EL (cell line): ENCODE measurements at places on chromosomes 13 and 19.

DNA sequence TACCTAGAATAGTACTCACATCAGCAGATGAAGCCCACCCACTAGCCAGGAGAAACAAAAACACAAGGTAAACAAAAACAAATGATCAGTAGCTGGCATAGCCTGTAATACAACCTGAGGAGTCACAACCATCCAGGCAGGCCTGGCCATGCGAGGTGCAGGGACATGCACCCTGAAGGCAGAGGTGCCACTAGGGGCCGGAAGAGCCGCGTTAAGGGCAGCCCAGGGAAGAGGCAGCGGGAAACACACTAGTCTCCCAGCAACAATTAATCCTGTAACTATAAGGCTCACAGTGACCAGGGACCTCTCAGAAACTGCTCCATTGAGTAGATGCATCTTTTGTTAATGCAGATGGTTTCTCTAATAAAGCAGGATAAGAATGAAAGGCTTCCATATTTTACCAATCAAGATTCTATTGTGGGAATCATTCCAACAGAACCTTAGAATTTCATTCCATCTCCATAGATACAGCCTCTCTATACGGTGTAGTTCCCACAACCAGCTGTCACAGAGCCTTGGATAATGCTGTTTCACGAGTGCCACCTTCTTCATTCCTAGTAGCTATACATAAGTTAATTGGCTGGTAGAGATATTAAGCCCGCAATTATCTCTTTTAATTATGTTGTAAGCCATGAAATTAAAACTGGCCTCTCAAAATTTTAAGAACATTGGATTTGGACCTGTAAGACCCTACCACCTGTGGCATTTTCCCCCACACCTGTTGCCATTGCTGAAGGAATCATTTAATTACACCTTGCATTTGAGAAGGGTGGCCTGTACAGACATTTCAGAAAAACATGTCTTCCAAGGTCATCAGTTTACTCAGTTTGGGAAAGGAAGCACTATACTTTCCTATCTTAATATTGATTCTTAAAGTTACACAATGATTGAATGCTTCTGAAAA, 28.7 kb downstream of the ANKRD10 start:
- DNase-seq, result no peak

GRCh38 chr13:113953561-113953960, 20.3 kb downstream of the C13orf46 start:
- no peak for DNase-seq

- DNase-seq, result no peak
Measured at GRCh38 chr13:60869941-60870613, 473.1 kb downstream of the TDRD3 start.

GRCh38 chr19:58355215-58355796, 2.0 kb upstream of the A1BG start:
- DNase-seq, result no peak

GRCh38 chr13:42022796-42023493, 25.5 kb upstream of the DGKH start:
- DNase-seq, result no peak

- no peak for DNase-seq
Measured at GRCh38 chr13:45604892-45605291, 10.6 kb downstream of the ERICH6B start.

DNA sequence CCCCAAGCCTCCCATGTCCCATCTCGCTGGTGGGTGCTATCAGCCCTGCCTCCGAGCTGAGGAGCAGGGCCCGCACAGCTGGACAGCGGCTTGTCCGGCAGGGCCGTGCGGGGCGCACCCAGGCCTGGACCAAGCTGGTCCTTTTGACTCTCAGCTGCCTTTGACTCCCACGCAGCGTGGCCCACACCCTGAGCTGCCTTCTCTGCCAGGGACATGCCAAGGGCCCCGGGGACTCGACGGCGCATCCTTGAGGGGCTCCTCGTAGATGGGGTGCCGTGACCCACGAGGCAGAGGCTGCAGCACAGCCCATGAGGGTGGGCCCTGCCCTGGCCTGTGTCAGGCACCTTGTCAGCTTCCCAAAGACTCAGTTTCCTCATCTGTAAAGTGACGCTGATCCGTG, 38.8 kb upstream of the F7 start:
- DNase-seq, result no peak

DNA sequence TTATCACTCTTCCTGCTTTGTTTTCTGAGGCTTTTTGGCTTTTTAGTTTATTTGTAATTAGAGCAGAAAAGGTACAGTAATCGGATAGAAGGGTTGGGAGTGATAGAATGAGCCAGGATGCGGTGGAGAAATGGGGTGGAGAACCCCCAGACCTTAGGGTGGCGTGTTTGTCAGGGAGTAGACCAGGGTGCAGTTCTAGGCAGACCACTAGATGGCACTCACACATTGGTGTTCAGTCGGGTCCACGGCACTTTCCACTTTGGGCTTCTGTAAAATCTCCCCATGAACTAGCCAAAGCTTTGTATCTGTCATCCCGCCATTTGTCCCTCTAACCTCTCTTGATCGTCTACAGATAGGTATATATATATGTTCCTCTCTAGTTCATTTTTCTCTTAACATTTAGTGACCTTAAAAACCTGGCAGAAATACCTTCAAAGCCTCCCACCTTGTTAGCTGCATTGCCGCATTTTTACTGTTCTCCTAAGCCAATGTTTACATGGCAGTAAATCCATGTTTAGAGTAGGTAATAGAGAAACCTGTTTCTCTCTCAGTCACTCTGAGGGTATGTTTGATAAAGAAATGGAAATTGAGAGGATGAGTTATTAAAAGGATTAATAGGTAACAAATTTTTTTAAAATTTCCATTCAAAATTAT, 154.9 kb downstream of the TM9SF2 start:
- peak; percentile 67 for DNase-seq

DNA sequence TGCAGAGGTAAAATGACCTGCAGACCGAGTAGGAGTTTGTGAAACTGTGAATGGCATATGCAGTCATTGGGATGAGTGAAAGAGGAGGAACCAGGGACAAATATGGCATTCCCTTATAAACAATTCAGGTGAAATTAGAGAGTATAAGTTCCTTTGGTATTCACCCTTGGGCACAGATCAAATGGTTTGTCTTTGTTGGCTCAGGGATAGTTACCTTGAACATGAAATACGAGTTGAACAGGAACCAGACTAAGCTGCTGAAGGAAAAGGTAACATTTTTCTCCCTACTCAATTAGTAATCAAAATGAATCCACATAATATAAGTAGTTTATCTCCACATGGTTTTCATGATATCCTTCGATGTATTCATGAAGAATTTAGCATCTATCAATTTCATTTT, 50.5 kb downstream of the SLITRK1 start:
- no peak for DNase-seq

DNA sequence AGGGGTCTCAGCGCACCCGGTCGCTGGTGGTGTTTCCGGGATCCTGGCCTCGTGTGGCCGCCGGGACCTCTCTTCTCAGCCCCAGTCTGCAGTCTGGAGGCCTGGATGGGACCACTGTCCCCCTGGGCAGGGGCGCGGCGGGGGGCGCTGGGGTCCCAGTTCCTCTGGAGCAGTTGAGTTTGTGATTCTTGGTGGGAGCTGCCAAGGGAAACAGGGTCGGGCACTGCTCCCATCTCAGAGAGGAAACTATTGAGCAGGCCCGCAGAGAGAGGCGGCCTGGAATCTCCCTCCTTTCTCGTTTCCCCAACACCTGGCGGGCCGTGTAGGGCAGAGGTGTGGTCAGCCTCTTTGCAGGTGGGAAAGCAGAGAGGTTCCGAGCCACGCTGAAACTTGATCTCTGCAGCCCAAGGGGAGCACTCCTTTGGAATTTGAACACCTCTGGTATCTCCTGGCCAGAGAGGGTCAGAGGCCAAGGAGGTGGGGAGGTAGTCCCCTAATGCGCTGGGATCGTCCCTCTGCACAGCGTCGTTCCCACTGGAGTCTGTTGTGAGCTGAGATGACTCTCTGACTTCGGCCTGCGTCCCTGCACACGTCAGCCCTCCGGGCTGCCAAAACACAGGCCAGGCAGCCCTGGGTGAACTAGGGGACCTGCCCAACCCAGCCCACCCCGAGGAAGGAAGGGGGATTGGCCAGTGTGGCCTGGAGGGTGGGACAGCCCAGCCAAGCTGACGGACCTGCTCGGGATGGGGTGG, 741 bp downstream of the PLEKHF1 start:
- DNase-seq, result peak; percentile 71

- DNase-seq, result no peak
Measured at GRCh38 chr13:39981056-39981455, 325.6 kb downstream of the COG6 start.

DNA sequence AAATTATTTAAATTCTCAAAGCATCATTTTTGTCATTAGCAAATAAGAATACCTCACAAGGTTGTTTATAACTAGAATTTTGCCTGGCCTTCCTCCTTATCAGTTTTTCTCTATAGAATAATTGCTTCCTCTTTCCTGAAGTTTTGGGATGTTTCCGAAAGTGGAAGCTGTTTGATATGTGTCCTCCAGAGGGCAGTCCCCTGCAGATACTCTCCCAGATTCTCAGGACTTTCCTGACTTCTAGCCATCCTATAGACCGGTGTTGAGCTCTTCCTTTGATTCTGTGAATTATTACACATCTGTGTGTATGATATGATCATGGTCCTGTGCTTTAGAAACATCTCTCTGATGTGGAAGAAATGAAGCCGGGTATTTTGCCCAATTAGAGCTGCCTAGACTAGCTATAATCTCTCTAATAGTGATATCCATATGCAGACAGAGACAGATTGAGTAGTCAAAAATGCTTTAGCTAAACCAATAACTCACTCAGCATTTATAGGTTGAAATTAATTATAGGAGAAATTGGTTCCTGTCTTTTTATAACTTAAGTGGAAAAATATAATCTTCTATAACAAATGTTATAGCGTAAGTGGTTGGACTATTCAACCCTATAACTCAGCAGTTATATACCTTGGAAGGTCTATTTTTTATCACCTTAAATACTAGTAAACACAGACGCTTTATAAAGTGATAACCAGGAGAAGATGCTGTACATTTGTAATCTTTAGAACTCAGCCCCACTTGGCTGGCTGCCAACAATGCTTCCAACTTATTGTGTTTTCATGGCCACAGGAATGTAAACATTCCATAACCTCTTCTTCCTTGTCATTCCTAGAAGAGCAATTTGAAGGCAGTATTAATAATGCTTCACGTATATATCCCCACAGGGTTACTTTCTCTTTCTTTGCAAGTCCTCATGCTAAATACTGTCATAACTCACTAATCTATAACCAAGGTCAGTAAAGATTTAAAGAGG, 201.0 kb upstream of the RXFP2 start:
- DNase-seq, result peak; percentile 79

GRCh38 chr13:92676246-92676645, 550.4 kb upstream of the GPC6 start:
- DNase-seq, result no peak

- no peak for DNase-seq
Measured at GRCh38 chr19:29606420-29606747, 301 bp downstream of the POP4 start.

- DNase-seq, result no peak
Measured at GRCh38 chr19:23263870-23264590, 13.8 kb upstream of the ZNF724 start.

GRCh38 chr19:58009666-58010301, 7.2 kb upstream of the ZNF606 start:
- DNase-seq, result peak; percentile 80

GRCh38 chr13:73828811-73829210, 305.4 kb downstream of the KLF12 start:
- no peak for DNase-seq

DNA sequence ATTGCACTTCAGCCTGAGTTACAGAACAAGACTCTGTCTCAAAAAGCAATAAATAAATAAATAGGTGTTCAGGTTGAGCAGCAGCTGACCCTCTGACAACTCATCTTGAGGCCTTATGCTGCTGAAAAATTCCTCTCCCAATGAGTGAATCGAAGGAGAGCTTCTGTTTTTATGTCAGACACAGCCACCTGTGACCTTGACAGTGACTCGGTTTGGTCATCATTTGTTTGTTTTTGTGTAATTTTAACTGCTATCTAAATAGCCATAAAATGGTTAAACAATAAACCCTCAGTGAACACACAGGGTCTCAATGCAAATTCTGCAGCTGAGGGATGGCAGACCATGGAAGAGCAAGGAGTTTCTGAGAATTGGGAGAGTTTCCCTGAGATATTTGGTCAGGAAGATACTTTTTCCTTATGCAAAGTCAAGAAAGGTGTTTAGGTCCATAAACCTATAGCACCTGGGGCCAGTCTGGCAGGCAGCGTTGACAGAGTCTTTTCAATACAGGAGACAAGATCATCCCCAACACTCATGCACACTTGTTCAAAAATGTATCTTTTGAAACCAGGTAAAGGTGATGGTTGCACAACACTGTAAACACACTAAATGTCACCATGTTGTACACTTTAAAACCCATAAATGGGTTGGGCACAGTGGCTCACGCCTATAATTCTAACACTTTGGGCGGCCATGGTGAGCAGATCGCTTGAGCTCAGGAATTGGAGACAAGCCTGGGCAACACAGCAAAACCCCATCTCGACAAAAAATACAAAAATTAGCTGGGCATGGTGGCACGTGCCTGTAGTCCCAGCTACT, 16.6 kb upstream of the SLC25A30 start:
- DNase-seq, result no peak

DNA sequence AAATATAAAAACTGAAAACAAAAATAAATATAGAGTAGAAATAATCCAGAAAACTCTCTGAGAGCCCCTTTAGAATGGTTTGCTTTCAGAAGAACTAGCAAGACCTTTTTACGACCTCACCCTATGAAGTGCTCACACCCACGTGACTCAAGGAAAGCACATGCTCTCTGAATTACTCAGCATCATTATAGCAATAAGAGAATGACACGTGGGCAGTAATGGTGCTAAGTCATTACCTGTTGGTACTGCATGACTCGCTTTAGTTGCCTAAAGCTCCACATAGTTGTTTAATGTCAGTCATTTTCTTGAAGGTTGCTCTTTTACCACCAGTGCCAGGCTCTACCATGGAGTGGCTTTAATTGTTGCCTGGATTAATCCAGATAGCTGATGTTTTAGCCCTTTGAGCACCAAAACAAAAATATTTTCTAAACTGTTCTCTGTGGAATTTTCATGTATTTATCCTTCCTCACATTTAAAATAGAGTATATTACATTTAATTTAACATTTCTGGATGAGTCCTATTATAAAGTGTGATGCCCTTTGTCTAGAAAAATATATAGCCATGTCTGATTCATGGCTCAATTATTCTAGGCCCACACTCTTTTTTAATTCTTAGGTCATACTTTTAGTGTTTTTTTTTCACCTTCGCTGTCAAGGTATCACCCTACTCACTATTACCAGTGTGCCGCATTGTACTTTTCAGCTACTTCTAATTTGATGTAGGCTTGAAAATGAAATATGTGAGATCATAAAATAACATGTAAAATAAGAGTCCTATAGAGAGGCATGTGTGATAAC, 56.8 kb downstream of the THSD1 start:
- DNase-seq, result peak; percentile 83
